ENCODE measurements at places on chromosomes 3 and 15. TPM values are rescaled to one million over a fixed set of nuclear protein-coding genes. Genes with fewer than 3 reads are reported as not detected.
A peak's percentile ranks its signal among the peaks of the same experiment; 100 is the strongest.

DNA sequence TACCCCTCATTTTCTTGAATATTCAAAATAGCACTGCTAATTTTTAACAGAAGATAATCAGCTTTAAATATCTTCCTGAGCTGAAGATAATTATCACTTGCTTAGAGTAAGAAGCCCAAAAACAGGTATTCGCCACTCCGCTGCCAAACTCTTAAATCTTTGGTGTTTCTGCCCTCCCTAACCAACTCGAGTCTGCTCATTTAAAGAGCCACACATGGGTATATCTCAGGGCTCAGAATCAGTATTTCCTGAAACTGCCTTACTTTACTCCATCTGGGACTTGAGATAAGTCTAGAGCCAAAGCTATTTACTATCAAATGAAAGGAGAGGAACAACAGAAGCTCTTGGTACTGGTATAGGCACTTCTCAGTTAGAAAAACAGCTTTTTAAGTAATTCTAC is 10.8 kb downstream of the PDCD10 start:
- no peak for ATAC-seq

Gene LARP6
- 1.4 TPM for total RNA-seq

GRCh38 chr15:99238849-99239248 is 10.5 kb downstream of the TTC23 start:
- ATAC-seq = no peak

- ATAC-seq = no peak
Observed at GRCh38 chr3:62493109-62493801, 119.9 kb upstream of the FEZF2 start.

Gene SLC24A5
- not detected for total RNA-seq

Gene CPNE9
- not detected for total RNA-seq

- no peak for ATAC-seq
Observed at GRCh38 chr3:130263708-130264107, 81.8 kb upstream of the COL6A5 start.

GRCh38 chr3:166444336-166444735 is 607.1 kb upstream of the BCHE start:
- ATAC-seq = peak; percentile 91

DNA sequence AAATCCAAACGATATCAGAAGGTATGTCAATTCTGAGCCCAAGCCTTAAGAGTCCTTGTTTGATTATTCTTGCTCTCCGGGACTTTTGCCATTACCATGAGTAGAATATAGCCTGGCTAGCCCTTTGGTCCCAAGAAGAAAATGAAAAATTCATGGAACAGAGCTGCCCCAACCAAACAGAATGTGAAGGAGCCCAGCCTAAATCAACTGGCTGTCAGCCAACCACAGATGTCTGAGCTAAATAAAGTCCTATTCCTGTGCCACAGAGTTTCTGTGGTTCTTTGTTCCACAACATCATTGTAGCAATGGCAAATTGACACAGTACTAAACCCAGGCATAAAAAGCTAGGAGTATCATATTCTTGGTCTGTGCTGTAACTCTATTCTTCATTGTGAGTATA is 185.2 kb downstream of the CPNE4 start:
- no peak for ATAC-seq

GRCh38 chr15:99477791-99478471 is 87.9 kb upstream of the MEF2A start:
- no peak for ATAC-seq

DNA sequence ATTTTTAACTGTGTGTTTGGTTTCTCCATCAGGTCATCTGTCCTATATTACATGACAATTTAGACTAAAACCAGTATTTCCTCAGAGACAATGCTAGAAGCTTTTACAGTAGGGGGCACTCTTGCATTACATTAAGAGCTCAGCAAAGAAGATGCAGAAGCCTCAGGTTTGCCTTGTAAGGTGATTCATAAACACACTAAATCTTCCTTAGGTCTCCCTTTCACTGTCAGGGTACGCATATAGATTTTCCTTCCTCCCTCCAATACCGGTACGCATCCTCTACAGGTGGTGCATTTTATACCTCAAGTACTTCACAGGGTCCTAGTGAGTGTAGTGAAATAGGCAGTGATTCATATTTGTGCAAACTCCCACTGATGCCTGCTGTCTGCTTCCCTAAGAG is 46.5 kb downstream of the CD86 start:
- peak; percentile 71 for ATAC-seq

DNA sequence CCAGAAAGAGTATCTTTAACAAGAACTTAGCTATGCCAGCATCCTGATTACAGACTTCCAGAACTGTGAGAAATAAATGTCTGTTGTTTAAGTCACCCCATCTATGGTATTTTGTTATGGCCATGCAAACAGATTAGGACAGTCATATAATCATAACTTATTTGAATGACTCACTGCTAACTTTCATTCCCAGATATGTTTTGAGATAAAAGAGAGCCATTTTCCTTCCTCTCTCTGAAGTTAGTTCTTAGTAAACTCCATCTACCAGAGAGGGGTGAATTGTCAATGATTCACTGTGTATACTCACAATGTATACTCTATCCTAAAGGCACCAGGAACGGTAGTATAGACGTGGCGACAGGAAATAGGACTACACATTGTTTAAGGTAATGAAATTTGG is 179.4 kb upstream of the DPH6 start:
- ATAC-seq = no peak

Gene HYAL1
- 4.1 TPM for total RNA-seq

- ATAC-seq = no peak
Observed at GRCh38 chr3:112357930-112358780, 25.2 kb downstream of the CD200 start.

DNA sequence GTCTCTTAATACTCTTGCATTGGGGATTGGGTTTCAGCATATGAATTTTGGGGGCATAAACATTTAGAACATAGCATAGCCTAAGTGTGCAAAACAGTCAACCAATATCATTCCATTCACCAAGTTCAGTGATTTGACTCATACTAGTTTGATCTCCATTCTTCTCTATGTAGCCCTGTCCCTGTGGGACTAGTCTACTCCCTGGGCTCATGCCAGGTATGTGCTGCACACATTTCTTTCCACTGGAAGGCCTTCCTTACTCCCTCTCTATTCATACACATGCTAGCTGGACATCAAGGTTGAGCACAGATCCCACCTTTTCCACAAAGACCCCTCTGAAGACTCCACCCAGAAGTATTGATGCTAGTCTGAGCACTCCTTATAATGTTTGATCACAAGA is 5.1 kb downstream of the ZDHHC23 start:
- no peak for ATAC-seq
